ENCODE measurements at places on chromosomes 5 and 9. TPM values are rescaled to one million over a fixed set of nuclear protein-coding genes. Genes with fewer than 3 reads are reported as not detected.
A peak's percentile ranks its signal among the peaks of the same experiment; 100 is the strongest.

- no peak for DNase-seq
Measured at GRCh38 chr5:168752012-168752411, 172.8 kb upstream of the PANK3 start.

GRCh38 chr9:110808599-110808980 lies 140.0 kb downstream of the MUSK start:
- no peak for DNase-seq

TEX48 gene
- total RNA-seq = not detected

DNA sequence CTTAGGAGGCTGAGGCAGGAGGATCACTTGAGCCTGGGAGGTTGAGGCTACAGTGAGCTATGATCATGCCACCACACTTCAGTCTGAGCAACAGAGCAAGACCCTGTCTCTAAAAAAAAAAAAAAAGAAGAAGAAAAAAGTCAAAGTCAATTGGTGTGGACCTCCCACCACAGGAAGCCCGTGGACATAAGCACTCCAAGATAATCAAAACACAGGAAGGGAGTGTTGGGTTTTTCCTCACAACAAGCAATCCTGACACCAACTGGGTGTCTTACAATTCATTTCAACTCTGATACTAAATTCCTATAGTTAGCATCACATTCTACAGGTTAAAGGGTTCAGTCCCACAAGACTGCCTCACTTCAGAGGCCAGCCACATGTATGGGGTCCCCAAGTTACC lies 70.7 kb downstream of the PDE6A start:
- DNase-seq = no peak

KIF24 gene
- 9.4 TPM for total RNA-seq

DNA sequence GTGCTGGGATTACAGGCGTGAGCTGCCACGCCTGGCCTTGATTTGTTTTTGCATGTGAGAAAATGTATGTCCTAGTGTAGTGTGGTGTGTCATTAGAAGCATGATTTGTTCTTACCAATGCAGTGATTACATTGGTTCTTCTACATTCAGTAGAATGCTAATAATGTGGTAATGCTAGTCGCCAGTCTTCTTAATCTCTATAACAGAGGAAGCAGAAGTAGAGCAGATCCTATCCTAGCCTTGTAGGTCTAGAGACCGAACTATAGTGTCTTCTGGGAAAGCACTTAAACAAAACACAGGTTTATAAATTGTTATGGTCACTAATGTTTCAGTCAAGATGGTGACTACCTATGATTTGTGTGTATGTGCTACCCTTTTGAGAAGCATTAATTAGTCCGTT lies 197.5 kb upstream of the DMRT1 start:
- no peak for DNase-seq

DNA sequence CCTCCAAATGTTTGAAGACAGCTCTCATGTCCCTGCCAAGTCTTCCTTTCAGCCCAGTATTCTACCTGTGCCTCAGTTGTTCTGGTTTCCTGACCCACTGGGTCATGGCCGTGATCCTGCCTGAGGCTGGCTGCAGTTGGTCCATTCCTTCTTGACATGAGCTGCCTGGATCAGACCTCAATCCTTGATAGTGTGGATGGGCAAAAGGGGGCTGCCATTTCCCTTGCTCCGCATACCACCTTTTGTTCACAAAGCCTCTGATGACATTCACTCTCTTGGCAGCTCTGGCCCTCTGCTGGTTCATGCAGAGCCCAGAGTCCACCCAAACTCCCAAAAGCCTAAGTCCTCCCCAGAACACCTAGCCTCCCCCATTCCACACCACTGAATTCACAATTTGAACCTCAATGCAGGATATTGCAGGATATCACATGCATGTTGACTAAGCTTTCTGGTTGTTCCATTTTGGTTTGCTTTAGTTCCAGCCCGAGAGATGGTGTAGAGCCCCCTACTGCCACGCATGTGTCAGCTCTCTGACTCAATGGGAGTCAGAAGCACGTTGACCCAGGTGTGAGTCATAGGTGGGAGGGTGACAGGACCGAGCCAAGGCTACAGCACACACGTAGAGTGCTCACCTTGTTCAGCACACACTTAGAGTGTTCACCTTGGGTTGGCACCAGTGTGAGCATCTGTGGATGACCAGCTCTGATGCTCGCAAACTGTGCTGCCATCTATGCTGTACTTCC lies 137.2 kb downstream of the MTX3 start:
- DNase-seq = no peak

DNA sequence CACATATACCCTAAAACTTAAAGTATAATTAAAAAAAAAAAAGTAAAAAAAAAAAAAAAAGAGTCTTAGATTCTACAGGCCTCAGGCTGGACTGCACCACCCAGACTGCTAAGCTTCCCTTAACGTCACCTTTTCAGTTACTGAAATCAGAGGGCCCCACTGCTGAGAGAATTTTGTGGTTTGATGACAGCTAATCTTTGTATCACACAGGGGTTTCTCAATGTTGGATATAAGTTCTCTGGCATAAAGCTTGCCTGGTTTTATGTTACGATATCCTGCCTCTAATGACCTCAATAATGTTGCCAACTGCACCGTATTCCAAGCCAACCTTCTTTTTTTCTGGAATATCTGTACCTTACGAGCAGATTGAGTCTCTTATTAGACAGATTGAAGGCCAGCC lies 43.1 kb upstream of the C6 start:
- DNase-seq = no peak

- no peak for DNase-seq
Measured at GRCh38 chr9:125835655-125836054, 88.5 kb downstream of the PBX3 start.

GRCh38 chr5:92268343-92268742 lies 885.2 kb upstream of the ARRDC3 start:
- no peak for DNase-seq

OMD gene
- total RNA-seq = not detected

SPAAR gene
- total RNA-seq = not detected

- DNase-seq = no peak
Measured at GRCh38 chr5:17694914-17695313, 60.7 kb downstream of the TAF11L14 start.

FBP1 gene
- 0.31 TPM for total RNA-seq

GRCh38 chr5:134608555-134608954 lies 24.1 kb downstream of the SAR1B start:
- no peak for DNase-seq

DNA sequence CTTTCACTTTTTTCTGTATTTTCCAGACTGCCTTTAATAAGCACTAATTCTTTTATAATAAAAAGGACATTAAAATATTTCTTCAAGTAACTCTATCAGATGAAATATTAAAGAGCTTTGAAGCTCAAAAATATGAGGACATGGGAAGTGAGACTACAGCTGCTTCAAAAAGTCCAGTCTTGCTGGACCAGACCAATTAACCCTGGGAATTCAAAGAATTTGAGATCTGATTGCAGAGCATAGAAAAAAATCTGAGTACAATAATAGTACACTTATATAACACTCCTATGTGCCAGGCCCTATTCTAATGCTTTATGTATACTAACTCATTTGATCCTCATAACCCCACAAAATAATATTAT lies 9.8 kb downstream of the TMEM245 start:
- DNase-seq = peak; percentile 18

- peak; percentile 79 for DNase-seq
Measured at GRCh38 chr5:33379757-33380156, 61.0 kb upstream of the TARS1 start.

DNA sequence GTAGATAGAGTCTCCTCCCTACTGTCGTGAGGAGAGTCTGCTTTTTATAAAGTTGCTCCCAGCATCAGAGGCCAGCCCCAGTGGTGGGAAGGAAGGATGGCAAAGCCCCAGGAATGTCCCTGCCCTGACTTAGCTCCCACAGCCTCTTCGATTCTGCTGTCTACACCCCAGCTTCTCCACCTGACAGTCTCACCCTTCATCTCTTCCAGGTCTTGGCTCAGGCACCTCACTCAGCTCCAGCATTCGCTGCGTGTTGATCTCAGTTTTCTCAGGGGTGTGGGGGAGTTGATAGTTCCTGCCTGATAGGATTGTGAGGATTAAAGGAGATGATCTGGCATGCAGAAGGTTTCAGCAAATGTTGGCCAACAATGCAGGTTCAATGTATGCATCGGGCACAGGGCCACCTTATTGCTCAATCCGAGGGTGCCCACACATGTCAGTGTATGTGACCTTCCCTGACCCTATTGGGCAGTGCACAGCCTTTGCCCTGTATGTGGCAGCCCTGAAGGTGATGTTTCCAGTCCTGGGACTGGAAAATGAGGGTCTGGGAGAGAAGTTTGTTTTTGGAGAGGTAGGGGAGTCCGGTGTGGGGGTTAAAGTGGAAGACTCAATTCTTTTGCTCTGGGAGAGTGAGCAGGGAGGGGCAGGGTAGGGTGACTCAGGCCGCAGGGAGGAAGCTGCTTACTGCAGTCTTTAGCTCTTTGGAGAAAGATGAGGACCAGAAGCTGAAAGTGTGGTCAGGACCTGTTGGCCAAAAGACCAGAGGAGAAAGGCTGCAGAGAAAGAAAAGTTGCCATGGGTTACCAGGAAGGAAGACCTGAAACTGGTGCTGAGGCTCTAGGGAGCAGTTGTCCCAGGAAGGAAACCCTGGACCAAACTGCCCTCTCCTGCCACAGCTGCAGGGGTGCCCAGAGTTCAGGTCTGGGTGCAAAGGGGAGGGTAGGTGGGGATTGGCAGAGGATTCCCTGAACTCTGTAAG lies 153.2 kb downstream of the MACROH2A1 start:
- DNase-seq = no peak

DNA sequence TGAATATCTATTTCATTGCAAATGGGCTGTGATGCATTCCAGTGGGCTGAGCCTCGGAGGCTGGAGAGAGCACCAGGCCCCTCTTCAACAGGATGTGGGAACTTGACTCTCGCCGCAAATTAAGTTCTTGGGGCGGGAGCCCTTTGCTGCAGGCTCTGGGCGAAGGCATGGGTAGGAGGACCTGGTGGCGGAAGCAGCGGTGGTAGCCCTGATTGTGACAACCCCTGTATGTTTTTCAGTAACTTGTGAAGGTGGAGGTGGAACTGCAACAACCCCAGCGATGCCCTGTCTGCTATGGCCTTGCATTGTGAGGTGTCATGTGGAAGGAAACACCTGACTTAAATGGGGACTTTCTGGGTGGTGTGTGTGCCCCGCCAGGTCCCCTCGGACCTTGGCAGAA lies 9.4 kb downstream of the FYB1 start:
- DNase-seq = no peak
